ENCODE measurements at places on chromosomes 3 and 15.

DNA sequence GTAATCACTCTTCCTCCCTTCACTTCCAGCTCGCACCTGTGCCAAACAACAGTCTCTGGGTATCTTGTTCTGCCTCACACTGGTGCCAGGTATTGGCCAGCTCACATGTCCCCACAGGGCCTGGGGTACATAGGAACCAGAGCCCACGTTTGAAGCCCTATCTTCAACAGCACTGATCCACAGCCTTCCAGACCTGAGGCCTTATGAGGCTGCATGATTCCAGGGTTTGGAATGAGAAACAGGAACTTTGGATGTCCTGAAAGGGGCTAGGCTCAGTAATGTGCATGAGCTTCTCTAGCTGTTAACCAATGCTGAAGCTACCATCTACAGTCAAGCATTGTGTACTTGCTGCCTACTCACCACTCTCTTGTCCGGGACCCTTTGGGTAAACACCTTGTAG is 92.4 kb downstream of the GPR156 start:
- DNase-seq: no peak

- DNase-seq: no peak
These were observed 42.1 kb upstream of the RARB start for GRCh38 chr3:25385807-25386460.

DNA sequence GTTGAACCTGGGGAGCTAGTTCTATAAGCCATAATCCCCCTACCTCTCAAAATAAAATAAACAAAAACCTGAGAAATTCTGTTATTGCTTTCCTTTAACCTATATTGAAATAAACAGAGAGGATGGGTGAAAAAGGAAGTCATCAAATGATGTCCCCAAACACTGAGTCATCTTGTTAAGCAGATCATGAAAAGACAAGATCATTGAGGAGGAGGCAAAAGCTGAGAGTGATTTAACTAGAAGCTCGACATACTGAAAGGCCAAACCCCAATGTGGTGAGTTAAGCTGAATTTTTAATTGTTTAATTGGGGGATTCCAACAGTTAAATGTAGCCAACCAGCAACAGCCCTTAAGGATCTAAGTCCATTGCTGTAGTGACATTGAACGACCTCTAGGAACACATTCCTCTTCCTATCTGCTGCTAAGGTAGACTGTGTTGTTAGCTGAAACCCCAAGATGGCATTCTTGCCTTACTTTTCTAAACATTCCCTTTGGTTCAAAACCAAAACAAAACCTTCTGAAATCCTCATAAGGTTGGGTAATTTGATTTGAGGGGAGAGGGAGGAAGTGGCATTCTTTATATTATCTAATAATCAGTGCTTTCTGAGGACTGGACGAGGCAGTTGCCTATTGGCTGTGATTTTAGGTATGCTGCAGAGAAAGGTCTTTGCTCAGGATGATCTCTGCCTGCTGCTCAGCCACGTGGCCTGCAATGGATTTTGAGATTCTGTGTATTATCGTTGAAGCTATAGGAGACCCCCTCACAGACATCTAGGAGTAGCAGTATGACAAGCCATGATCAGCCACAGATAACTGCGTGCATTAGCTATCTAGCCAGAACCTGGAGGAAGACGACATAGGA is 62.7 kb upstream of the BNIP2 start:
- DNase-seq: peak; percentile 53

DNA sequence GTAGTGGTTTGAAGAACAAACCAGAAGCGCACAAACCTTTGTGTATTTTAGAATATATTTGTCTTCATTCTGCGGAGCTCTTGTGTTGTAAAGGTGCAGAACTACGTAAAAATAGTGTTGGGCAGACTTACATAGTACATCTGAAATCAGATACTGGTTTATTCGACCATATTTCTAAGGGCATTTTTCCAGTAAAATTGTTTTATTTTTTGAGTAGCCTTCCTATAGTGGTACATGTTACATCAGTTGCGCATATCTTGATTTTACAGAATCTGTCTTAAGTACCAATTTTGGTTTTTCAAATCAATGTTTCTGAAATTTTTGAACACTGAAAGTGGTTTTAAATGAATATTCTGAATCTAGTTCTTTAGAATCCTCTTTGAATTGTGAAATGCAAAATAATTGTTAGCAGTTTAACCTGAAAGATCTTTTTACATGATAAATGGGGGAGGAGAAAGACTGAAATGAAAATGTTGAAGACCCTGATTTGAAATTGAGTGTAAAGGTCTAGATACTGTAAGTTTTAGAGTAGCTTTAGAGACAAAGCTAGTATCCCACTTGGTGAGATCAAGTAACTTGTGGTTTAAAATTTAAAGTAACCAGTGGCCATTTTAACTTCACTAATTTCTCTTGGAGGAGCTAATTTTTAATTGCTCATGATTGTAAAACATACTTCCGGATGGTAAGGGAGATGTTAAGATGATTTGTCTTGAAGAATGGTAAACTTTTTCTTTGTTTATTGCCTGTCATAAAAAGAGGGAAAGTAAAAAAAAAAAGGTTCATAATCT is 15.5 kb upstream of the CHD2 start:
- DNase-seq: peak; percentile 69

DNA sequence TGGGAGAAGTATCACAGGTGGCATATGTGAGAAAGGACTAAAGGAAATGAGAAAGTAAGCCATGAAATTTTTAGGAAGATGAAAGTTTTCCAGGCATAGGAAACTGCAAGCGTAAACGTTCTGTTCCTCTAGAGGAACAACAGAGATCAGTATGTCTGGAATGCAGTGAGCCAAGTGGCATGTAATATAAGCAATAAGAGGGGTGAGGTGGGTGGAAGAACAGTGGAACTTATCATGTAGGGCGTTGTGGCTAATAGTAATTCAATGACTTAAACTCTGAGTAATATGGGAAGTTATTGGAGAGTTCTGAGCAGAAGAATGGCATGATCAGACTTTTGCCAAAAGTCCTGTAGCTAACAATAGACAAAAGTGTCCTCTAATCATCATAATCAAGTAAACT is 902.9 kb downstream of the EPHA3 start:
- no peak for DNase-seq

GRCh38 chr3:13073326-13074005 is at the start of gene IQSEC1:
IQSEC1 (minus strand) TSS chr3:13073429; CDS start chr3:13073014, 415 bp downstream.
- no peak for DNase-seq

GRCh38 chr3:13688034-13688433 is 139.1 kb downstream of the FBLN2 start:
- DNase-seq: no peak

GRCh38 chr15:90545095-90545494 is 15.4 kb downstream of the CRTC3 start:
- peak; percentile 27 for DNase-seq

- no peak for DNase-seq
These were observed 191.5 kb downstream of the CHST2 start for GRCh38 chr3:143311096-143311495.

GRCh38 chr15:41032079-41032328 is 78.7 kb downstream of the CHAC1 start:
- DNase-seq: no peak

DNA sequence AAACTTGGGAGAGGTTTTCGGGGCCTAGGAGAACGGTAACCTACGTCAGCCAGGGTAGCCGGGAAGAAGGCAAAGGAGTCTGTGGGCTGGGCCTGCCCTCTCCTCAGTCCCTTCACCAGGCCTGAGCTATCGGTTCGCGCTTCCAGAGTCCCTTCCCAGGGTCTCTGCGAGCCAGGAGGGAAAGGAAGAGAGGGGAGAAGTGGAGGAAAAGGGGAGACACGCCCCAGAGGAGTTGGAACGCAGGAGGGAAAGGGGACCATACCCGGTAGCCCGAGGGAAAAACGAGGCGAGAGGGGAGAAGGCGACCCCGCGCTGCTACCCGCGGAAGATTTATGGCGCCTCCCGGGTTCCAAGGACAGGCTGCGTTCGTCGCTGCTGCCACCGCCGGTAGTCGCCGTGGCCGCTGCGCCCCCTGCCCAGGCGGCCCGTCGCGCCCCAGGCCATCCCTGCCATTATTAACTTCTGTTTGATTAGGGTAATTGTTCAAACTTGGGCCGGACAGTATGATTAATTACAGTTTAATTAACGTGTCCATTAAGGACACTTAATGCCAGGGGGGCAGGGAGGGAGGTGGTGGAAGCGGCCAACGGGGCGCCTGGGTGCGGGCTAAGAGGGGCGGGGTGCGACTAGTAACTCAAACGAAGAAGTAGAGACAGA is 3.4 kb upstream of the SKOR1 start:
- DNase-seq: no peak

- no peak for DNase-seq
These were observed 185.9 kb downstream of the MEX3B start for GRCh38 chr15:81859737-81860516.
